Ecto neural progenitor cell (in vitro differentiated cells): ENCODE measurements at places on chromosomes 7 and 10.
A peak's percentile ranks its signal among the peaks of the same experiment; 100 is the strongest.

DNA sequence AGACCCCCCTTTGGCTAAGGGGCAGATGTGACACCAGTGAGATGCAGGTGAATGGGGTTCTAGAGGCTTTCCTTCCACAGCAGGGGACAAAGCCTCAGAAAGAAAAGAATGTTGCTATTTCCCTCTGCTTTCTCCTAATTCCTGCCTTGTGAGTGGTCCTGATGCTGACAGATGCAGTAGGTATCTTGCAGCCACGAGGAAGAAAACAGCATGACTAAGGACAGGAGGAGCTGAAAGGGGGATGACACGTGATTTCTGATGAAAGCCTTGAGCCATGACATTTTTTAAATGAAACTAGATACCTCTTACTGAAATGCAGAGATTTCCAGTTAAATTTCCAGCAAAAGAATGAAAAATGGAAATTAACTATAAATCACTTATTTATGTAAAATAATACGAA, 92.4 kb downstream of the C1GALT1 start:
- no peak for DNase-seq

DNA sequence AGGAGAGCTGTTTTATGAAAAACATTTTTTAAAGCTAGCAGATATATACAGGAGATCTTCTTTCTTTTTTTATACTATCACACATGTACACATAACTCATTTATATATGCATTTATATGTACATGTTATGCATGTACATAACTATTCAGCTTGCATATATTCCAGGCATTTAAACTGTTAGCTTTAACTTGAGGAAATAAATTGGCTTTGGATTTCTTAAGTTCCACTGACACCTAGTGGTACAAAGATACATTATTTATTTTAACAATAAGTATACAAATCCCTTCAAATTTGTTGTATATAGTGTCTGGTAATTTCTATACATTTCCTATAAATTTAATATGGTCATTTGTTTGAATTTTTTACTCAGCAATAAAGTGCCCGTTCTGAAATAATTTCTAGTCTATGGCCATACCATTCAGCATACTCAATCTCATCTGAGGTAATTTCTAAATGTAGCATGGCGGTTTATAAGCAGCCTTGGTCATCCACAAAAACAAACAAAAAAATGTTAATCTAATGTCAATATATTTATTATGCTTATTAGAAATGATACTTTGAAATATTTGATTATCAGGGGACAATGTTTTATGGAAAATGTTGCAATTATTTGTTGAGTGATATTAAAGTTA, 11.6 kb downstream of the ZDHHC6 start:
- no peak for DNase-seq

- no peak for DNase-seq
Measured at GRCh38 chr7:109751241-109751640, 1181.6 kb downstream of the DNAJB9 start.

GRCh38 chr10:108783897-108784296, 1139.4 kb downstream of the XPNPEP1 start:
- no peak for DNase-seq

DNA sequence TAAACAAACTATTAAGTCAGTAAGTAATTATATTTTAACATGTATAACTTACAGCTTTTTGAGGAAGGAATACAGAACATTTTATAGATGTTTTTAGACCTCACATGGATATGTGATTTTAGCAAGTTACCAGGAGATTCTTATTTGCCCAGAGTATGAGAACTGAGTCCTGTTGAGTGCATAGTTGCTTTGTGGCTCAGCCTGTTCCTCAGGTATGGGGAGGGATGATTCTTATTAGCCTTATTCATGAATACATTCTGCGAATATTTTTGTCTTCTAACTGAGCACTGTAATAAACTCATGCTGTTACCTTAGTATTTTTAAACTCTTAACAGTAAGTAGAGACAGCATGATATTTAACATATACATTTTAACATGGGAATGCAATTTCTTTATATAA, 17.9 kb downstream of the BTAF1 start:
- no peak for DNase-seq

GRCh38 chr10:52334595-52334994, 20.5 kb downstream of the DKK1 start:
- no peak for DNase-seq

DNA sequence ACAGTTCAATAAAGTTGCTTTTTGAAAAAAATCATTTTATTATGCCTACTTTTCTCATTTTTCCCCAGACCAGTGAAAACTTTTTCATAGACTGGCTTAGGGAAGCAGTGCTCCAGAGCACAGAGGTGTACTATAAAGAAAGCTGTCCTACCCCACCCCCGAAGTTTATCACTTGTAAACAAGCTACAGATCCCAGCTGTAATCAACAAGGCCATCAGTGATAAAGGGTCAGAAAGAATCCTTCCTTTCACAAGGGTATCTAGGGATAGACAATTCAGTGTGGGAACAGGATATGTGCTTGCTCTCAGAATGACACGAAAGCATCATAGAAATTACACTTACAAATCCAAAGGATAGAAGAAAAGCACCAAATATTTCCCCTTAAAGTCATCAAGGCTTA, 4.5 kb downstream of the PRDX3 start:
- no peak for DNase-seq

DNA sequence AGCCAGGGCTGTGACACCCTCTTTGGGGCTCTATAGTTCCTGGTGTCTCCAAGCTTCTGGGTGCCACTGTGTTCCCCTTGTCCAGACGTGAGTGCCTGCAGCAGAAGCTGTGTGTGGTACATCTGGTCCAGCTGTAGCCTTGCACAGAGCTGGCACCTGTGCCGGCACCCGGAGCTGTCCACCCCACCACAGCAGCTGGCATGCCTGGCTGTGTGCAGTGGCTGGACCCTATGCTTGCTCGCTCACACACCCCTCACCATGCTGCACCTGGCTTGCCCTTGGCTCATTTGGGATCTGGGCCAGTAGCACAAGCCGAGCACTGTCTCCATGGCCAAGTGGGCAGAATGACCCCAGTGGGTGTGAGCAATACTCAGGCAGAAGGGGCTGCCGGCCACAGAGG, 10.6 kb downstream of the DNAJB9 start:
- no peak for DNase-seq

GRCh38 chr10:32271617-32272016, 75.3 kb downstream of the EPC1 start:
- DNase-seq, result no peak

DNA sequence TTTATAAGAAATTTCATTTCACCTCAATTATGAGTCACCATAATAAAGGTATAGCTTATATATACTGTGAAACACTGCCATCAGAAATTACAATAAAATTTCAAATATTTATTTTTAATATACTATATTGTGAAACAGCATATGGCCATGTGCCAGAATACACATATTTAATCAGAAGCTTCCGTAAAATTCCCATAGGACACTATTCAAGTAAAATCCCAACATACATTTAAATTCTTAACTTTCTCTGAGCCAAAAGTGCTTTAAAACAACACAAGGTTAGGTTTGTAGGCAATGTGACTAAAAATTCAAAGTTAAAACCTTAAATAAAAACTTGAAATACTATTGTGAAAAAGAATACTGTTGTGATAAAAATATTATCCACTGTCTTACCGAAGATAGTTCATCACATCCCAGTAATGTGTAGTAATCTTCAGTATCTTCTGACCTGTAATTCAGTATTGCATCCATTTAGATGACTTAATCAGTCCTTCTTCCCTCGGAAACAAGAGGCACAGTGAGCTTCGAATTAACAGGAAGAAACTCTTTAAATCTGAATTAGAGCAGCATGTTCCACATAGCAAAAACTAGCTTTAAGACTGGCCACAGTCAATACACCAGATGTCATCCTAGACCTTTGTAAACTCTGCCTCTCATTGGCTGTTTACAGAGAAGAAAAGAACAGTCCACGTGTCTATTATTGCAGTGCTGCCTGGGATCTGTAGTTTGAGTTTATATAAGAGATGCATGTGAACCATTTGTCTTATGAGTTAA, at the start of gene DNAJC12:
DNAJC12 (minus strand) TSS at position 648 of the 774 bp plus-strand sequence; CDS start at position 471, 177 bp downstream.
- DNase-seq, result no peak

DNA sequence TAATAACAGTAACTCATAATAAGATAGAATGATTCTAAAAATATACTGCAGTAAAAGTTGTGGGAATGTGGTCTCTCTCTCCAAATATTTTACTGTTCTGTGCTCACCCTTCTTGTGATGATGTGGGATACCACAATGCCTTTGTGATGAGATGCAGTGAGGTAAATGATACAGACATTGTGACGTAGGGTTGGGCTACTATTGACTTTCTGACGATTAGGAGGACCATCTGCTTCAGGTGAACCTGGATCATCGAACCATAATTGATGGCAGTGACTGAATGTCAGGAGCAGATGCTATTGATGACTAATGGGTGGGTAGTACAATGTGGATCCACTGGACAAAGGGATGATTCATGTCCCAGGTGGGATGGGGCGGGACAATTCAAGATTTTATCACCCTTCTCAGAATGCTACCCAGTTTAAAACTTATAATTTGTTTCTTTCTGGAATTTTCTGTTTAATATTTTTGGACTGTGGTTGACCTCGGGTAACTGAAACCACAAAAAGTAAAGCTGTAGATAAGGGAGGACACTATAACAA, 73.9 kb upstream of the ARMC3 start:
- DNase-seq, result no peak

- DNase-seq, result peak; percentile 95
Measured at GRCh38 chr7:106009503-106010226, 46.6 kb downstream of the CDHR3 start.

DNA sequence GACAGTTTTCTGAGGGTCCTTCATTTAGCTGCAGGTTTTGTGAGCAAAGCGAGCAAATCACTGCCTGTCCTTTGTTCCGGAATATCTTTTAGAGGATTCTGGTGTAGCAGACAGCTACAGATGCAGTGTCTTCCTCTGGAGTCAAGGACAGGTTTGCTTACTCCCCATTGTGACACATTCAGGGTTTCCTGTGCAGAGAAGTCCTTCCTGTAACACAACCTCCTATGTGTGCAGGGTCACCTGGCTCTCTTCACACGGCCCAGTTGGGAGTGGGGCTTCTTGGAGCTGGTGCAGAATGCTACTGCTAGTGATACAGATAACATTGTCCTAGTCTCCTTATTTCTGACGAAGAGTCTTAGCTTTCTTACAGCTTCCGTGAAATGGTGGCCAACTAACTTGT, 47.9 kb downstream of the RBM33 start:
- DNase-seq, result no peak

DNA sequence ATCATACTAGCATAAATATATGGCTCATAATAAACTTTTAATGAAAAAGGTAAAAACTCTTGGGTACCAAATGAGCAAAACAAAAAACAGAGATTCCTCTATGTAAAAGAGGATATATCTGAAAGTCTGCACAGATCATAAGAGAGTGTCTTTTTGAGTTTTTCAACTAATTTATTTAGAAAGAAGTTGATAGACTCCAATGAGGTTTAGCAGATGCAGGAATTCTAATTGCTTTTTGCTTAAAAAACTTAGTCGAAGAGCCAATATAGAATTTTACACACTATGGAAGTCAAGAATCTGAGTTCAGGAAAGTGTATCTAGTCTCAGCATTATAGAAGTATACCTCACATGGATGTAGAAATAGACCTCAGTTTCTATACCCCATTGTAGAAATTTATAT, 3.4 kb upstream of the MLLT10 start:
- no peak for DNase-seq

DNA sequence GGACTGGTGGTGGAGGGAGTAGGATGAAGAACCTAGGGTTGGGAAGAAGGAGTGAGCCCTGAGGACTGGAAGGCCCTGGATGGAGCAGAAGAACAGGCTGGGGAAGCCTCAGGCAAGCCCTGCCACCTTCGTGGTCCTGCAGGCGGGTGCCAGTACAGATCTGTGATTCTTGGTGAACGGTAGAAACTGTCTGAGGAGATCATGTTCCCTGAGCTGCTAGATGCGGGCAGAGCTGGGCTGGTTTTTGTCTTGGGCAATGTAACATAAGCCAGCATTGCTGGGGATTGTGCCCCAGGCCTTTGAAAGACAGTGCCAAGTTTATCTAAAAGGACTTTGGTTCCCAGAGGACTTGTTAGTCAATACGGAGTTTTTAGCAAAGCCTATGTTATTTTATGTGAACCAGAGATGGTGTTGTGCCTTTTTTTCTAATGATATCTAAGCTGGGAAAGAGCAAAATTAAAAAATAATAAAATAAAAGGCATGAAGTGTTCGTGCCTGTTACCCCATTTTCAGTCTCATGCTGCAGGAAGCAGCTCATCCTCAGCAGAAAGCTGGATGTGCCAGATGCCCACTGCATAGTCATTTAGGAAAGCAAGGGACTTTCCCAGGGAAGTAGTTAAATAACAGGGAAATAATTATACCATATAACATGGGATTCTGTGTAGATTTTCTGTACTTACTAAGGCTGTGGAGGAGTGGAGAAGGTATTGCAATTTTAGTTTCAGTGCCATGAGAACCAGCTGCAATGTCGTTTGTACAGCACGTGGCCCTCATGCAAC, 24.4 kb upstream of the FIGNL1 start:
- DNase-seq, result no peak

- DNase-seq, result no peak
Measured at GRCh38 chr7:70092314-70093204, 494.3 kb downstream of the AUTS2 start.

GRCh38 chr7:139591550-139592195, 68.2 kb downstream of the CLEC2L start:
- no peak for DNase-seq

- no peak for DNase-seq
Measured at GRCh38 chr10:49632406-49633317, 18.8 kb downstream of the CHAT start.

- no peak for DNase-seq
Measured at GRCh38 chr7:832167-832967, at the start of gene SUN1. SUN1 (plus strand) TSS chr7:832476; CDS start chr7:832525, 49 bp downstream.

DNA sequence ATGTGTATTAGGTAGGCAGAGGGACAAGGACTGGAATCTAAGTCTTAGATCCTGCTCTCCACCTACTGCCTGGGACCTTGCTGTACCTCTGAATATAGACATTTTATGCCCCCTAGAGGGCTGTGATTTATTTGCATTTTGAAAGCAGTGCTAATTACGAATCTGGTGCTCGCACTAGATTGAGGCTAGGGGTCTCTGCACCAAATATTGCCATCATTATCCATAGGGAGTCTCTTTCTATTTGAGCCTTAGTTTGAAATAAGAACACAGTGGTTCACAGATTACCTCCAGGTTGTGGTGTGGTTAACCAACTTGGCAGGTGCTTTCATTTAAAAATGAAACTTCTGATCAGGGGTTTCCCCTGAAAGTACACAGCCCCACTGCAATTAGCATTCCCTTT, 41.8 kb downstream of the CNNM1 start:
- no peak for DNase-seq

GRCh38 chr7:85070967-85071628, 115.8 kb downstream of the SEMA3D start:
- DNase-seq, result no peak

GRCh38 chr10:105759669-105760068, 1118.6 kb downstream of the SORCS3 start:
- DNase-seq, result no peak

DNA sequence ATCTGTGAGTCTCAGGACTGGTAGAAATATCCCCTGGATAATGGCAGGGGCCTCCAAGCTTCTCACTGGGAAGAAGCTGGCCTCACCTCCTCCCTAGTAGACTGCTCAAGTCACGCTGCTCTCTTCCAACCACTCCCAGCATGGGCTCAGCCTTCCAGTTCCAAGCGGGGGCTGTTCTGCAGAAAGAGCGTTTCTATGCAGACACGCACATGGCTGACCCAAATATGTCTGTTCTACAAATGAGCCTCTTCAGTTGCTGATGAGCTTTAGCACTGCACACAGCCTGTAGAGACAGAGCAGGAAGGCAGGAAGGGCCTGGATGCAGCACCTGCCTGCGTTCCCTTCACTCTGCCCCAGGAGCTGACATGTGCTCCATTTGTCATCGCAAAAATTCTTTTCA, 523.9 kb upstream of the MGMT start:
- DNase-seq, result no peak

- no peak for DNase-seq
Measured at GRCh38 chr7:46034056-46034768, 113.1 kb upstream of the IGFBP3 start.

GRCh38 chr7:151553356-151553755, 33.7 kb upstream of the RHEB start:
- DNase-seq, result no peak
